ENCODE measurements at places on chromosomes 3 and 15.

DNA sequence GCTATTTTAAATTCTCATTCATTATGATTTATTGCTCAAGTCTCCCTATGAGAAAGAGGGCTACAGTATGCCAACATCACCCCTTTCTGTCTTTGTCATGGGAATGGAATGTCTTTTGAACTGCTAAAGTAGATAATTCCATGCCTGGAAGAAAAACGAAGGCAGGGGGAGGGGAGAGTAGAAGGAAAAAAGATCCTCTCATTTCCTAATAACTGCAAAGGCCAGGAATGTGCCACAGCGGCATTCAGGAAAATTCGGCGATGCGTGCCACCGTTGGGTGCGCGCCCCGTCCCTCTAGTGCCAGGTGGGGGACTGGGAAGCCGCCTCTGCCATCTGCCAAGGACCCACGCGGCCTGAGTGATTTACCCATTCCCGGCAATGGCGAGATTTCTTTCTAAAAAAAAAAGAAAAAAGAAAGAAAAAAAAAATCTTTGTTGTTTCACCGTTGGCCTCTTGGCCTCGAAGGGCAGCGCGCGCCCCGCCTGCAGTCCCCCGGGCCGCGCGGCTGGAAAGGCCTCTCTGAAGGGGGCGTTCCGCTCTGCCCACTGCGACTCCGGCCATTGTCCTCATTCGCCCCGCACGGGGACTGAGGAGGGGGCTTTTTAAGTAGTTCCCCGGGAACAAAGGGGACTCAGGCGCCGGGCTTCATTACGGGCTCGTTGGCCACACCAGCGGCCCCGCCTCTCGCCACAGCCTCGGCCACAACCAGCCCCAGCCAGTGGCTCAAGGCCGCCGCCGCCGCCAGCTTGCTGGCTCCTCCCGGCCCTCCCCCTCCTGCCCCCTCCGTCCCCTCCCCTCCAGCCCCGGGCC, 54.5 kb downstream of the CPN2 start:
- no peak for DNase-seq

DNA sequence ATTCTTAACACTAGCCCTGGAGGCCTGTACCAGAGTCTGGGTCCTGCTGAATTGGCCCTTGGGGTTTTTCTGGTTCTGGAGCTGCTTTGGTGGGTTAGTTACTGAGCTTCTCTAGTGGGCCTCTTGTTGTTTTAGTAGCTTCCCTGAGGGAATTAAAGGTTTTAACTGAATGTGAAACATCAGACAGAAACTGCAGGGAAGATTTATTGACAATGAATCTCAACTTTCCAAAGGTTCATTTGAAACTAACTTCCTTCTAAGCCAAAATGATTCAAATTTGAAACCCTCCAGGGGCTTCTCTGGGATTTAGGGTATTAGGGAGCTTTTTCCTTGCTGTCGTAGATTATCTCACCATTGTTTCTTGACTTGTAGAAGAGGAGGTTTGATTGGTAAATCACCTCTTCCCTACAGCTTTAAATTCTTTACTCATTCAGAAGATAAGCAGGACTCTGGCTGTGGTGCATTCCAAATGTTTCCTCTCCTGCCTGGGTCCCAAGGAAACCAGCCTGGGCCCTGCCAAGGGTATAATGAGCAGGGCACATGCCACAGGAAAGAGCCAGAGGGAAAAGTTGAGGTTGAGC, 71.0 kb downstream of the TP63 start:
- DNase-seq: no peak

- no peak for DNase-seq
These were observed 141.5 kb upstream of the EIF1B start for GRCh38 chr3:40167958-40168357.

DNA sequence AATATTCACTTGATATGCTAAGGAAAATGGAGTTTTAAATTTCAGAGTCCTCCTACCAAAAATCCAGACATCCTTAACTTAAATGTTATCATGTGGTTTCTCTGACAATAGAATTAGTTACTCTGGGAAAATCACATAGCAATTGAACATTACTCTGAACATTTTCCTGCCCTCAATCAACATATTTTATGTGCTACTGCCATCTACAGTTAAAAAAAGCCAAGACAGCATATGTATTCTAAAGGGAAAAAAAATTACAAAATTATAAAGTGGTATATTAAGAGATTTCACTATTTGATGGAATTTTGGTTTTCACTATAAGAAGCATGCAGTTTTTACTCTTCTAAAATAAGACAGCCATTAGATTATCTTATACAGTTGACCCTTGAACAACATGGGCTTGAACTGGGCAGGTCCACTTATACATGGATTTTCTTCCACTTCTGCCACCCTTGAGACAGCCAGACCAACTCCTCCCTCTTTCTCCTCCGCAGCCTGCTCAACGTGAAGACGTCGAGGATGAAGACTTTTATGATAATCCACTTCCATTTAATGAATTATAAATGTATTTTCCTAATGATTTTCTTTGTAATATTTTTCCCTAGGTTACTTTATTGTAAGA, 122.3 kb downstream of the ATP1B3 start:
- no peak for DNase-seq

- no peak for DNase-seq
These were observed 232.6 kb downstream of the NTRK3 start for GRCh38 chr15:88023914-88024313.

GRCh38 chr3:52297242-52298148, 9.9 kb downstream of the GLYCTK start:
- DNase-seq: no peak

GRCh38 chr3:135452881-135453280, 512.6 kb upstream of the PPP2R3A start:
- DNase-seq: no peak

- DNase-seq: no peak
These were observed 91.6 kb downstream of the FOXB1 start for GRCh38 chr15:60095711-60096110.

DNA sequence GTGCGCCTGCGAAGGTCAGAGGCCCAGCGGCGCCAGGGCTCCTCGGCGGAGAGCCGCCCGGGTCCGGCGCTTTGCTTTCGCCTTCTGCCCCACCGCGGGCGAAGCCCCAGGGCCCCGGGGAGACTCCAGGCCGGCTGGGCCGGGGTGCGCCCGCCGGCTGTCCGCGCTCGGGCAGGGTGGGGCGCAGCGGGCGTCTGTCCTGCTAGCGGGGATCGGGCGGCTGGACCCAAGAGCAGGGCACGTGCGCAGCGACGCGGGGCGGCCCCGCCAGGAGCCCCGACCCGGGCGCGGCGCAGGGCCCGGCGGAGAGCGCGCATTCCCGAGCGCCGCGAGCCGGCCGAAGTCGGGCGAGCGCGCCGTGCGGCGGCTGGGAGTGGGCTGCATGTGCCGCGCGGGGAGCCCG, 569 bp upstream of the ALDH1A3 start:
- DNase-seq: no peak

DNA sequence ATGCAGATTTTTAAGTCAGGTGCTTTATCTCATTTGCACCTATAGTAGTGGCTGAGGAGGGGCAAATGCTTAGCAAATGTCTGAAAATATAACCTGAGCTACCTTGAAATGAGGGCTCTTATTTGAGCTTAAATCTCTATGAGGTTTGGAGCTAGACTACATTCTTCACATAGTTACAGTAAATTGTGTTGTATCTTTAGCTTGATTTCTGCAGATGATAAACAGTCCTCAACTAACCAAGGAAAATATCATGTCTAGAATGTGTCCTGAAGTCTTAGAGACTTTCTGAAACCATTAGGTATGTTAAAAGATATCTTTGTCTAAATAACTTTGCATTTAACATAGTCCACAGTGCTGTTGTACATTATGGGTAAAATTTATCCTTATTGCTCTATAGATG, 127.6 kb downstream of the ATP1B3 start:
- DNase-seq: no peak

GRCh38 chr15:99055555-99056134, 48.1 kb upstream of the PGPEP1L start:
- no peak for DNase-seq

GRCh38 chr3:64848822-64849221, 161.0 kb upstream of the ADAMTS9 start:
- no peak for DNase-seq

DNA sequence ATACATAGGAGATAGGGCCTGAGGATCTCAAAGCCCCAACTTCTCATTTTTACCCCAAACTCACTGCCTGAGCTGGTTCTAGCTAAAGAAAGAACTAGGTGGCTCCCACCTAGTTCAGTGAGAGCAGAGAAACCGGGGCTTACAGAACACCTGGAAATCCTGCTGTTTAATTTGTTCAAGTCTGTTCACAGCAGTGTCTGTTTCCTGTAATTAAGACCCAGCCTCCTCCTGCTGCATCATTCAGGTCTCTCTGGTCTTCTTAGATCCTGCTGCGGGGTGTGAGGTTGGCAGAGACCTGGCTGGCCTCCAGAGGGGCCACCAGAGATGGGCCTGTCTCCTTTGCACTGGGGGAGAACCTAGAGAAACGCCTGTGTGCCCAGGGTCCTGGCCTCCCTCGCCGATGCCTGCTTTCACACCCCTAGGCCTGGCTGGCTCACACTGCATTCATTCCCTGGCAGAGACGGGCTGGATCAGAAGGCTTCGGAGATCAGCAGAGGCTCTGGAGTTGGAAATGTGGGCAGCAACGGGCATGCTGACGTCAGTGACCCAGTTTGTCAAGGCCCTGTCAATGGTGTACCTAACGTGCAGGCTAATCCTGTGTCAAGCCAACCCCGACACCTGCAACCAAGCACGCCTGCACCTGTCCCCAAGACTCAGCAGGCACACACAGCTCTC, 4.9 kb upstream of the CHRNA3 start:
- DNase-seq: no peak

- DNase-seq: no peak
These were observed 7.1 kb upstream of the EMC4 start for GRCh38 chr15:34217587-34218225.

- DNase-seq: peak; percentile 33
These were observed 89.0 kb downstream of the IQSEC1 start for GRCh38 chr3:12984023-12984823.

DNA sequence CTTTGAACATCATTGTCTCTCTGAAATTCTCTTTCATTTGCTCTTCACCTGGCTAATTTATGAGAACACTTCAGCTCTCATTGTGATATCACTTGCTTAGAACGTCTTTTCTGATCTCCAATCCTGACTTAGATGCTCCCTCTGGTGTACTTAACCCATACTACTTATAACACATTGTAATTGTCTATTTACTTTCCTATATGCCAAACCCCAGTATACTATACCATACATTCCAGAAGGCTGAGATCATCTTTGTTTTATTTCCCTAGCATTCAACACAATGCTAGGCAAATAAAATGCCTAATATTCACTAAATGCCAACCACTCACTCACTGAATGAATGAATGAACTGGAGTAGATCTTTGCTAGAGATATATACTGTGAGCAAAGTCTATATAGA, 27.0 kb upstream of the PEX5L start:
- DNase-seq: no peak

- no peak for DNase-seq
These were observed 602.1 kb downstream of the MAGI1 start for GRCh38 chr3:65436580-65436979.

DNA sequence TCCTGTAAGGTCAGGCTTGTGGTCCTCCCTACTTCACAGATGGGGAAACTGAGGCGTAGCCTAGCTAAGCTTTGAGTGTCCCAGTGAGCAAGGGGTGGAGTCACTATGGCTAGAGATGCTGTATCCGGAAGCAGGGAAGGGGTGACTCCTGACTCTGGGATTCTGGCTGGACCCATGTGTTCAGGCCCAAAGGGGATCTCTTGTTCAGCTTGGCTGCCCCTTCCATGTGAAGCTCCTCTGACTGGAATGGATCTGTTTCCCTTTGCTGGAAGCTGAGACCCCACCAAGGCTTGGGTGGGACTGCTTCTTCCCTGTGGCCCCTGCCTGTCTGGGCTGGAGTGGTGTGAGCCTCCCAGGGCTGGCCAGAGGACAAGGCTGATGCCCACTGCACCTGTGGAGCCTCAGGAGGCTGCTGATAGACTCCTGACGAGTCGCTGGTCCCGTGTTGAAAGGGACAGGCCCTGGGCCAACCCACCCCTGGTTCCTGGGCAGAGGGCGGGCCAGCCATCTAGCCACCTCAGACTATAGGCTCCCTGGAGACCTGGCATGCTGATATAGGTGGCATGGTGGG, 1.0 kb downstream of the MAPKAPK3 start:
- DNase-seq: no peak

DNA sequence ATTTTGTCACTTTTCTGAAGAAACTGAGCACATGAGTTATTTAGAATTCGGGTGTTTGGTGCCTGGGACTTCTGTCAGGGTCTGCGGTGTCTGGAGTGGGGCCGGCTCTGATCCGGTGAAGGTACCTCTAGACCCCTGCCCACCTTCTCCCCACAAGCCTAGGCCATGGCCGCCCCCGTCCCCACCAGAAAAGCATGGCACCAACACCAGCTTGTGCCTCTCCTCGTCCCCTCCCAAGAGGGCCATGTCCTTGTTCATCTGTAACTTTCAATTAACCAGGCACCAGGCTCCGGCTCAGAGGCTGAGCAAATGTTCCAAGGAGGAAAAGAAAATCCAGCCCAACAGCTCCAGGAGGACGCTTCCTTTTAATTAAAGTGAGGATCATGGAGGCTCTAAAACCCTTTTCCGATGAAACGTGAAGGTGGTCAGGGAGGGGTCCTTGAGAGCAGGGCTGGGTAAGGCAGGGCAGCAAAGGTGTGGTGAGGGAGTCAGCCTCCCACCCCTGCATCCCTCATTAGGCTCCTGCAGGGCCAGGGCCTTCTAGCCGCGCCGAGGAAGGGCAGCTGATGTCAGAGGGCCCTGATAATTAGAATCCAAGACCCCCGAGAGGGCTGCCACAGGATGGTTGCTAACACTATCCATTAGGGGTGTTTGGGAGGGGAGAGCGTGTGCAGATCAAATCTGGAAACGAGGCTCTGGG, 62.3 kb downstream of the SLC6A1 start:
- DNase-seq: no peak

GRCh38 chr3:118809696-118810498, 224.7 kb downstream of the IGSF11 start:
- DNase-seq: no peak

DNA sequence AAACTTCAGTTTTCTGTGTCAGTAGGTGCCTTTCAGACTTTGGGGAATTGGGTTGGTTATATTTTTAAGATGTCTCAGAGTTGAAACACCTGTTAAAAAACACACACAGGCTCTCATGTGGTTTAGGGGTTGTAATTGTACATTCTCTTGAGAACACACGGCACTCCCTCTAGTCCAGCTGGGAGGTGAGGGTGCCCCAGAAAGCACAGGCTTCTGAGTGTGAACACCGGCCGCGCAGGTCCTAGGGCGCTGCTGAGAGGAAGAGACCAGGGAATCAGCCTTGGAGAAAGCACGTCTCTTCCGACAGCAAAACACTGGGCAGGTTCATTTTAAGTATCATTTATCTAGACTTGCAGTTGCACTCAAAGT, 68.0 kb upstream of the RPL35A start:
- DNase-seq: no peak

All from activated CD8-positive, alpha-beta memory T cell treated with anti-CD3 and anti-CD28 coated beads for 4 hours (primary cell).